Effector CD8-positive, alpha-beta T cell (primary cell): ENCODE measurements at places on chromosomes 4 and X.

- no peak for DNase-seq
Measured at GRCh38 chr4:21946858-21947257, 1.7 kb downstream of the KCNIP4 start.

GRCh38 chrX:113741744-113742143, 842.1 kb upstream of the HTR2C start:
- DNase-seq = no peak

DNA sequence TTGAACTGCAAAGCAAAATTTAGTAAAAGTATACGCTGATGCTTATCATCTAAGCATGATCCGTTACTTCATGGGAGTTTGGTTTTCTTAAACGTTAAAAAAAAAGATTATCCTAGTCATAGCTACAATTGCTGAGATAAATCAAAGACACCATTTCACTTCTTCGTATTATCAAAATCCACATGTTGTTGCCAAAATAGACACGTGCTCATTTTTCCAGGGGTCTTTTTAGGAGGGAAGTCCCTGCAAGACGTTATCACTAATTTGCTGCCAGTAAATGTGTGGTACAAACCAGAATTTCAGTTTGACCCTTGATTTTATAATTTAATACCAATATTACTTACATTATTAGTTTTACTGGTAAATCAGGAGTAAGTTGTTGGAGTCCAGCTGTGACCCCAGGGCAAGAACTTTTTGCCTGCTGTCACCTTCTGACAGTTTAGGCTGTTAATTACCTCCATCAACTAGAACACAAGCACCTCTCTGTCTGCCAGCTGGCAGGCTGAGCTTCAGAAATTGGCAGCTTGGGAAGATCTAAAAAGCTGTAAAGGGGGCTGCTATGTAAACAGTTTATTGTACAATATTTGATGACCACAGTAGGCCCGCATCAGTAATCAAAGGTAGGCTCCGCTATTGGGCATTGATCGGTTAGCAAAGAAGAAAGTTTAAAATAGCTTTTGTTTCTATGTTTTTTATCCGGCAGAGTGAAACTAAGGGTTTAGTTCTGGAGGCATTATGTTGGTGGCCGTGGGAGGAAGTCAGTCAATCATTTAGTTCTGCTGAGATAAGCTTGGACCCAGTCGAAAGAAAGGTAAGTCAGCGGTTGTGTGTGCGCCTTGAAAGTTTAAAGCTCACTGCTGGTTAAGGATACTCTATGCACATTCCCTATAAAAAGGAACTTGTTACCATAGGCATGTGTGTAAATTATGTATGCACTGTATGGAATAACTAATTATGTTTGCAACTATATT, 196.4 kb downstream of the FBXO8 start:
- DNase-seq = no peak

DNA sequence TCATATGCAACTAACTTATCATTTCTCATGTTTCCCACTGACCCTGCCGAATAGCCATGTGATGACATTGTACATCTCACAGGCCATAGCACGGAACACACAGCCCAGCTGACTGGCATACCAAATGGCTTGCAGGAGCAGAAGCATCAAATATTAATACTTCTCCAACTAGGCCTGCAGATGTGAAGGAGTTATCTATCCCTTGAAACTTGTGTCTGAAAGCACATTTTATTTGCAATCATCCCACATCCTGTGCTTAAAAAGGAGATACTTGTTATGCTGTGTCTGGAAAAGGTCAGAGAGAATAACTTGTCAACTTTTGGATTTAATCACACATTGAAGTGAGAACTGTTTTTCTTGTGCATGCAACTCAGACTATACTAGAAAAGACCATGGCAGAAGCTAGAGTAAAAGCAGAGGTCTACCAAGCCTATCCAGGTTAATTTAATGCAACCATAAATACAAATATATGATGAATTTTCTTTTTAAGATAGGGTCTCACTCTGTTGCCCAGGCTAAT, 100.4 kb downstream of the IRF2 start:
- no peak for DNase-seq

GRCh38 chrX:17579026-17579425, 158.3 kb upstream of the SCML1 start:
- DNase-seq = no peak

- DNase-seq = no peak
Measured at GRCh38 chr4:109083911-109084310, 218.5 kb downstream of the COL25A1 start.

GRCh38 chrX:68980906-68981616, 152.2 kb downstream of the EFNB1 start:
- no peak for DNase-seq

- no peak for DNase-seq
Measured at GRCh38 chr4:2416564-2417225, 1.8 kb downstream of the ZFYVE28 start.

DNA sequence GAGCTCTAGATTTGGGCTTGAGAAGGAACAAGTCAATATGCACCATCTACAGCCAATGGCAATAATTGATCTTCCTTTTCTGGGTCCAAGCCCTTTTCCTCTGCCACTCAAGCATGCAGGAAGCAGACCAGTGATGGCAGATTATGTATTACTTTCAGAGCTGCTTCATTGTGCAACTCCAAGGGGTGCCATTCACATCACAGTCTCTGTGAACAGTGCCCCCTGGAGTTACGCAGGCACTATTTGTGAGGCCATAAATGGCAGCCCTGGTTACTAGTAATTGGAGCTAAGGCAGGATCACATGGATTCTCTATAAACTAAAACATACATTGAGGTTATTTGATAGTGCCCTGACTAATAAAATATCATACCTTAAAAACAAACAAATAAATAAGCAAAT, 313.4 kb upstream of the SLC7A11 start:
- DNase-seq = no peak

GRCh38 chr4:17956245-17956644, 65.3 kb downstream of the LCORL start:
- DNase-seq = no peak

DNA sequence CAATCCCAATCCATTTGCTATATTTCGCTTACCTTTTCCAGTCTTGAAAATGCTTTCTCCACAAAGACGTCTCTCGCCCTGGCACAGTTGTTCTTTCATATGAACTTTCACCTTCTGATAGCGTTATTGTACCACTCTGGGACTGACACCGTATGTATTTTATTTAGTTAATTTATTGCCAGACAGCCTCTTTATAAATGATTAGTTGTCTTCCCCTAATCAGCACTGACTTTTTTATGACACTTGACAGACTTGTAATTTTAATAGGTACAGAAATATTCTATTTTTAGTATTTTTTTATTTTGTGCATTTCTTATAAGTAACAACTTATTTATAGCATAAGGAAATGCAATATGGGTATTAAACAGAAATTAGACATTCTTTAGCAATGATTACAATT, at the start of gene GIMD1:
GIMD1 (minus strand) TSS at position 101 of the 400 bp plus-strand sequence. CDS start 1,343 bp downstream, outside the sequence.
- DNase-seq = no peak

GRCh38 chr4:73045879-73046278, 23.6 kb downstream of the COX18 start:
- no peak for DNase-seq

- peak; percentile 3 for DNase-seq
Measured at GRCh38 chr4:37892641-37893040, 1.8 kb downstream of the TBC1D1 start.

- DNase-seq = no peak
Measured at GRCh38 chr4:39394706-39395105, 12.0 kb upstream of the KLB start.

DNA sequence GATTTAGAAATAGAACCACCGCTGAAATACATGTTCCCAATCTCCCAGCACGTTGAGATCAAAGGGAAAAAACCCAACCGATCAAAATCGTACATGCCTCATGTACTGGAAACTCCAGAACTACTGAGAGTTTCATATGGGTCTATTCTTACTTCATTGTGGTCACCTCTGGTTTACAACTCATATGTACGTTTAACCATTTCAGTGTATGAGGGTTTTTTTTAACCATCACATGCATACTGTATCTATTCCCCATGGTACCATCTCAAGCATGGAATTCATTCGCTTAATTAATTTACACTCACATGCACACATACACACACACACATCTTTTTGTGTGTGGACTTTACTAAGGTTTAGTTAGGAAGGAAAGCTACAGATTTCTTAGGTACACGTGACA, 46.0 kb upstream of the CLNK start:
- DNase-seq = no peak

GRCh38 chrX:44637282-44637681, 94.6 kb upstream of the FUNDC1 start:
- DNase-seq = no peak
